HT1080 (cell line): ENCODE measurements at places on chromosomes 12 and 14. TPM values are rescaled to one million over a fixed set of nuclear protein-coding genes. Genes with fewer than 3 reads are reported as not detected.

DNA sequence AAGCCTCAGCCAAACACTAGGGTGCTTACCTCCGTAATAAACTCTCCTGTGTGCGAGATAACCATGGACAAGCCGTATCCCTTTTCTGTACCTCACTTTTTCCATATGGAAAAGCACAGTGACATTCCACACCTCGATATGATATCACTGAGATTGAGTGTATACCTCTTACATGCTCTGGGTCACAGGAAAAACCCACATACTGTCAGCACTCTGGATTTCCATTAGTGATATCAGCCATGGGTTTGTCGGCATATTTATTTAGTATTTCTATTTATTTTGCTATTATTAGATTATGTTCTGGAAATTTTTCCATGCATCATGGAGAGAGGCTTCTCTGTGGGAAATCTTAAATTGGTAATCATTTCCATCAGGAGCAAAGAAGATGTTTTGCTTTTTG, 28.0 kb upstream of the DAAM1 start:
- no peak for DNase-seq

DNA sequence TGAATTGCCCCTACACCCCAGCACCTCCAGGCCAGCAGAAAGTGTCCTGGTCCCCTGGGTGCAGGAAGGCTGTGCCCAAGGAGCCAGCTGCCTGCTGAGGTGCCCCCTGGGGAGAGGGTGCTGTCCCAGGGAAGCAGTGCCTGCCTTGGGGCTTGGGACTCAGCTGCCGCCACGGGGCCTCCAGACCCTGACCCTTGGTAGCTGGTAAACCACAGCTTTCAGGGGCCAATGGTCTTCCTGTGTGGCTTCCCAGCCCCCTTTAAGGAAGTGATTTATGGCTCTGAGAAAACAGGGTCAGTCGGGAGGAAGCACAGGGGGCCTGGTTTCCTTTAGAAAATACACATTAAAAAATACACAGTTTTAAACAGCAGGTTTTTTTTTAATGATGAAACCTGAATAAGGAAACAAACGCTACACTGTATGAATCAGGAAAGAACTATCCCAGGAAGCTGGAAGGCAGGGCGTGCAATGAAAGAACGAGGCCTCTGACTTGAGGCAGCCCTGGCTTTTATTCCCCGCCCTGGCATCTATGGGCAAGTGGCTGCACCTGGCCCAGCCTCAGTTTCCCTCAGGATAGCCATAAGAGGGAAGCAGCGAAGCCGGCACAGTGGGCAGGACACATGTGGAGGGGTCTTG, 40.6 kb upstream of the EML1 start:
- peak; percentile 84 for DNase-seq

- no peak for DNase-seq
These were observed 77.3 kb upstream of the ANO6 start for GRCh38 chr12:45138609-45139008.

- DNase-seq = no peak
These were observed 52.4 kb upstream of the FRS2 start for GRCh38 chr12:69417741-69418167.

RGS6 gene
- total RNA-seq = not detected in 2 replicates

CMAS gene
- total RNA-seq = 29.0 and 38.5 TPM in 2 replicates

CMKLR1 gene
- total RNA-seq = 0.21 TPM in 1 of 2 replicates, not detected in the other

KLRG1 gene
- 2.3 and 5.1 TPM in 2 replicates for total RNA-seq

GRCh38 chr14:54219261-54220070, 177.3 kb upstream of the CDKN3 start:
- no peak for DNase-seq

DNA sequence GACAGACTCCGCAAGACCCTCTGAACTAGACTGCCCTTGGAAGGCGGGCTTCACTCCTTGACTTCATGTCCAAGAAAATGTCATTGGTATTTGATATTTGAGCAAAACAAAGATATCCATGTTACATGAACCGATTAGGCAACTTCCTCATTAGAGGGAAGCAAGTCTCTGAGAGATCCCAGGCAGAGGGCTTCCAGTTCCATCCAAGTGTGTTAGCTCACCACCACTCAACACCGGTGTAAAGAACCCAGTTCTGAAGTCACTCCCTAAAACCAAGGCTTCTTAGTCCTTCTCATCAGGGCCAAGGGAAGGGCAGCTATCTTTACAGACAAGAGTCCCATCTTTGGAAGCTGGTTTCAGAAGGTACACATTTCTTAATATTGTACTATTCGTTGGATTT, 87.2 kb upstream of the CDKN3 start:
- no peak for DNase-seq
